ENCODE measurements at places on chromosomes 6 and 20.

GRCh38 chr6:128363020-128363813, 157.2 kb downstream of the PTPRK start:
- no peak for DNase-seq

DNA sequence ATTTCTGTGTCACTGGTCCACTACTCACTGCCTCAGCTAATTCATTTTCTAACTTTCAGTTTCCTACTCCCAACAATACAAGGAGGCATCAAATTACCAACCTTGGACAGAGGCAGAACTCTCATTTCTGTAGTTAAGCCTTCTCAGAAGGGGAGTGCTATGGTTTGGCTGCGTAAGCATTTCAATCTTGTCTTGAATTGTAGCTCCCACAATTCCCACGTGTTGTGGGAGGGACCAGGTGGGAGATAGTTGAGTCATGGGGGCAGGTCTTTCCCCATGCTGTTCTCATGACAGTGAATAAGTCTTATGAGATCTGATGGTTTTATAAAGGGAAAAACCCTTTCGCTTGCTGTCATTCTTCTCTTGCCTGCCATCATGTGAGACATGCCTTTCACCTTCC, 22.9 kb downstream of the HLA-DRA start:
- DNase-seq, result peak; percentile 31

DNA sequence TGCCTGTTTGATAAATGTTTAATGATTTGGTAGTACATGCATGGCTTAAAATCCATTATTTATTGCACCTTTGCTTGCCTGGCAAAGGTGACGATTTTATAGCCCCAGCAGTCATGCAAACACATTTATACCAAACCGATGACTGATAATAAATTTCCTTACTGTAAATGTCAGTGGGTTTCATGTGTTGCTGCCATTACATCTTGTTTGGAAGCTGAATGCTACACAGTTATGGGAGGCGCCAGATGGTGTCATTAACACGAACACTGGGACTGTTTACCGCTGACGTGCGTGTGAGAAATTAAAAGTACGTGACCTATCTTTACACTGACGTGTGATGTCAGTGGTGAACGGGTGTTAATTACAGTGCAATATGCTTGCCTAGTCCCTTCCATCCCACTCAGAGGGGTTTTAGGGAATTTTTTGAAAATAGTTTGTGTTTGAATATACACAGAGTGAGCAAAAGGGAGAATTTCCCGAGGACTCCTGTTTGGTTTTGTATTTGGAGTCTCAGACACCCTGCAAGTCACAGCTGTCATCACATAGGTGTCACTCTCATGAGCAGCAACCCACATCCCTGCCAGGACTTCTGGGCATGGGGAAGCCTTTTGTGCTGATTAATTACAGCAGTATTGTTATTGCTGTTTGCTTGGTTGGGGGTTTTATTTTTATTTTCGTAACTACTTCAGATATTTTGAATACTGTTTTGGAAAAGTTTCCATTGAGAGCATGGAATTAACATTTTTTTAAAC, 151.8 kb upstream of the INSM1 start:
- DNase-seq, result no peak

DNA sequence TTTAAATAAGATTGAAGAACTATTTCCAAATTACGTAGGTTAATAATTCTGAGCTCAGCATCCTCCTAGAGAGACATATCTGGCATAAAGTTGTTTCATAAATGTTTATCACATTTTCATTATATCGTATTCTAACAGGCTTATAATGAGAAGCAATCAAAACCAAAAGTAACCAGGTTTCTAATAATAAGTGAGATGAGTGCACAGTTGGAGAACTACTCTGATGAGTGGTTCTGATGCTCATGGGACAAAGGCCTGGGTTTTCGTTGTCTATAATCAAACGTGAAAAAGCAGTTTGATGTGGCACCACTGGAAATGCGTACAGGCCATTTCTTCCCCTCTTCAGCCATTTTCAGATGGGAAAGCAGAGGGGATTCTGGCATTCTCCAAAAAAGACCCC, 4.7 kb upstream of the SERPINB6 start:
- no peak for DNase-seq

- DNase-seq, result no peak
Observed at GRCh38 chr6:30651143-30651542, 4.2 kb downstream of the C6orf136 start.

- DNase-seq, result peak; percentile 56
Observed at GRCh38 chr6:26043384-26044139, 43.7 kb upstream of the HFE start.

GRCh38 chr6:6730831-6731230, 142.3 kb downstream of the LY86 start:
- DNase-seq, result no peak

- no peak for DNase-seq
Observed at GRCh38 chr6:139361211-139361610, 13.2 kb downstream of the CITED2 start.

DNA sequence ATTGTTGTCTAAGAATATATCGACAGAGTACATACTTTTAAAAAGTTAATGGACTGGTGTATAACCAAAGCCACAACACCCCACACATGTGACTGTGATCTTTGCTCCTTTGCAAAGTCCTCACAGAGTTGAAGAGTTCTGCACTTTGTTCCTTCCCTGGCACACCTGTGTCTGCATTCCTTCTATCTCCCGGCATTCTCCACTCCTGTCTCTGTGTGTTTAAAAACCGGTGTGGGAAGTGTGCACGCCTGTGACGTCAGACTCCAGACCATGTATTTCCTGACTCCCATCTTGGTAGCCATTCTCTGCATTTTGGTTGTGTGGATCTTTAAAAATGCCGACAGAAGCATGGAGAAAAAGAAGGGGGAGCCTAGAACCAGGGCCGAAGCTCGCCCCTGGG, at the start of gene IYD:
Gene IYD, plus strand, starts transcription at position 251 of the 400 bp plus-strand sequence. Its CDS starts 20 bp downstream, at position 271.
- no peak for DNase-seq

- DNase-seq, result no peak
Observed at GRCh38 chr6:161411265-161411944, 137.5 kb upstream of the AGPAT4 start.

DNA sequence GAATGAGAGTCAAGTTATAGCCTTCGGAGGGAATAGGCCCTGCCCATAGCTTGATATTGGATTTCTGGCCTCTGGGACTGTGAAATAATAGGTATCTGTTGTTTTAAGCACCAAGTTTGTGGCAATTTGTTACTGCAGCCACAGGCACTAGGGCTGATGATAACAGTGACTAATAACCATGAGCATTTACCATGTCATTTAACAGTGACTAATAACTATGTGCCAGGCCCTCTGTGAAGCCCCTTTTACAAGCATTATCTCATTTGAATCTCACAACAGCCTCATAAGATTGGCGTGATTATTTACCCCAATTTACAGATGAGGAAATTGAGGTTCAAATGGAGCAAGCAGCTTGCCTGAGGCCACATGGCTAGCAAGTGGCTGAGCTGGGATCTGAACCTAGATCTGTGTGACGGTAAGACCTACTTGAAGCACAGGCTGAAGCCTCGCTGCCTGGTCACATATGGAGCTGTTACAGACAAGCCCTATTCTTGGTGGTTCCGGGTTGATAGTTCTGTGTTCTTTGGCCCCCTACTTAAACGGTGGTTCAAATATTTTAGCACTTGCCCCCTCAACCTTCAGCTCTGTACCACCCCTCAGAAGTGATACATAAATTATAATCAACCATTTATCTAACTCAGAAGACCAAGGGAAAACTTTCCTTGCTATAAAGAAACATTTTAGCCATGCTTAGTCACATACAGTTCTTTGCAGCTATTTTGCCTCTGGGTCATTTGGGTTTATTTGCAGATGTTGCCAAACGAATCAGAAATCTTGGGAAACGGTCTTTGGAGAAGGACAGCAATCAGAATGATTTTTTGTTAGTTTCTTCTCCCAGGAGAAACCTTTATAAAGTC, 98.3 kb downstream of the ELOVL5 start:
- DNase-seq, result no peak

DNA sequence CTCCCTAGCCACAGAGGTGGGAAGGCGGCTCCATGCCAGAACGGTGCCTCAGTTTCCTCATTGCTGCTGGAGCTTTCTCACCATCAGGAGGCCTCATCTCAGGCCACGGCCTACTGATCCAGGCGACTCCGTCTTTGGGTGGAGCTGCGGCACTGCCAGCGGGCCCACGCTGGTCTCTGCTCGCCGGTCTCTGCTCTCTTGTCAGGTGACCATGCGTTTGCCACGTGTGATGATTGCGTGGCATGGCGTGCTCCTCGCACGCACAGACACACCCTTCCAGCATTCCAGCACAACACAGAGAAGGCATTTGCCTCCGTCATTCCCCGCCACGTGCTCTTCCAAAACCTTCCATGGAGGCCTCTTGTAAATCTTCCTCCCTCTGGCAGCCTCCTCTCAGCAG, 271.1 kb downstream of the CDH4 start:
- no peak for DNase-seq

GRCh38 chr20:49669601-49670189, 44.0 kb downstream of the B4GALT5 start:
- DNase-seq, result no peak

DNA sequence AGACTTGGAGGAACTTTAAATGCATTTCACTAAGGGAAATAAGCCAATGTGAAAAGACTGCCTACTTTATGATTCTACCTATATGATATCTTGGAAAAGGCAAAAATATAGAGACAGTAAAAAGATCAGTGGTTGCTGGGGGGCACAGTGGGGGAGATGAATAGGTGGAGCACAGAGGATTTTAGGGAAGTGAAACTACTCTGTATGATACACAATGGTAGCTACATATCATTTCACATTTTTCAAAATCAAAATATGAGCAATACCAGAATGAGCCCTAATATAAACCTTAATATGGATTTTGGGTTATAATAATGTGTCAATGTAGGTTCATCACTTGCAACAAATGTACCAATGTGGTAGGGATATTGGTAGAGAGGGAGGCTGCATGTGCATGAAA, 161.4 kb upstream of the HTR1E start:
- DNase-seq, result no peak

DNA sequence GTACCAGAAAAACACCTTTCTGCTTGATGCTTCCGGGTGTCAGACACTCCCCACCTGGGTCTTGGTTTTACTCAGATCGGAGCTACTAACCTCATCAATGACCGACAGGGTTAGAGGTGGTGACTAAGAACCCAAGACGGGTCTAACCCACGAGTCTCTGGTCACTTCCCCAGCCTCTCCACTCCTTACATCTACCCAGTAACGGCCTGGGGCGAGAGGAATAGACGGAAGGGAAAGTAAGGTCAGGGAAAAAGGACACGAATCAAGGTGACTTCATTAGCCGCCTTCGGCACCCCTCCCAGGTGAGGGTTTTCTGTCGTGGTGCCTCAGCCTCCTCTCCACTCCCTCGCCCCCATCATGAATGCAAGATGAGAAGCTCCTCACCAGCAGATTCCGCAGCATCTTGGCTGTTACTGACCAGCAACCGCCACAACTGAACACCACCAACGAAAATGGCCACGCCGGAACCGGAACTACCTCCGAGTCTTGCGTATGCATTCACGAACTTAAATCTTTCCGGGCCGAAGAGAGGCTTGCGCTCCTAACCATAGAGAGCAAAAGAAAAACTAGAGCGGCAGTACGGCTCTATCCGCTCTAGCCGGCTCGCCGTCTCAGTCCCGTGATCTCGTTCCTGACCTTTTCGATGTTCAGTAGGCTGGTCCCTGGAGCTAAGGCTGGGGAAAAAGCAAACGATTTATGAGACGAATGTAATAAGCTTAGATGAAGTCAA, at the start of gene COX7A2:
Gene COX7A2, minus strand, starts transcription at position 469 of the 730 bp plus-strand sequence. Its CDS starts 67 bp downstream, at position 402.
- peak; percentile 73 for DNase-seq

GRCh38 chr20:22523499-22524392, 60.6 kb downstream of the FOXA2 start:
- DNase-seq, result no peak

- no peak for DNase-seq
Observed at GRCh38 chr20:48921883-48922820, 641 bp downstream of the ARFGEF2 start.

GRCh38 chr6:131029626-131030297, 33.3 kb downstream of the EPB41L2 start:
- DNase-seq, result no peak
